ENCODE measurements at places on chromosomes 11 and 22.

GRCh38 chr22:43017525-43018460 lies 2.8 kb upstream of the PACSIN2 start:
- no peak for DNase-seq

DNA sequence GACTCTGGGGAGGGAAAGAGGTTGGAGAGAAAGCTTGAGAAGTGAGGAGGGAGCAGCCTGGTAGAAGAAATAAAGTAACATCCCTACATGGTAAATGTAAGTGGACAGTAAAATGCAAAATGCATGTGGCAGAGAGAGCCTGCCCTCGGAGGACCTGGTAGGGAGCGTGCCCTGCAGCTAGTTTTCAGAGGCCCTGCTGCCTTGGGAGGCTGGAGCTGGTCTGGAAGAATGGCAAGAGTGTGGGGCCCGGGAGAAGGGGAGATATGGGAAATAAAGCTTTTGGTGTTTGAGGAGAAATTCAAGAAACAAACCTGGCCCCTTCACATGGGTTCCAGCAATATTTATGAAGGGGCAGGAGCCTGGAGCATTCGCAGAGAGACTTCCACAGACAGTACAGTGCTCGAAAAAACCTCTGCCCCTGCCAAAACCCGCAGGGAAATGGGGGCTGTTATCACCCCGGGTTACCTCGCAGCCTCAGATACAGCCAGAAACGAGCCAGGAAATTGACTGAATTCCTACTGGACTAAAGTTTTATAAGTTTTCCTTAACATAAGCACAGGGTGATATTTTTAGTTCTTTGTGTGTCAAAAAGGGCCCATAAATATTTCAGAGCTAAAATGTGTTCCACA lies 363.0 kb downstream of the TENM4 start:
- DNase-seq, result no peak

DNA sequence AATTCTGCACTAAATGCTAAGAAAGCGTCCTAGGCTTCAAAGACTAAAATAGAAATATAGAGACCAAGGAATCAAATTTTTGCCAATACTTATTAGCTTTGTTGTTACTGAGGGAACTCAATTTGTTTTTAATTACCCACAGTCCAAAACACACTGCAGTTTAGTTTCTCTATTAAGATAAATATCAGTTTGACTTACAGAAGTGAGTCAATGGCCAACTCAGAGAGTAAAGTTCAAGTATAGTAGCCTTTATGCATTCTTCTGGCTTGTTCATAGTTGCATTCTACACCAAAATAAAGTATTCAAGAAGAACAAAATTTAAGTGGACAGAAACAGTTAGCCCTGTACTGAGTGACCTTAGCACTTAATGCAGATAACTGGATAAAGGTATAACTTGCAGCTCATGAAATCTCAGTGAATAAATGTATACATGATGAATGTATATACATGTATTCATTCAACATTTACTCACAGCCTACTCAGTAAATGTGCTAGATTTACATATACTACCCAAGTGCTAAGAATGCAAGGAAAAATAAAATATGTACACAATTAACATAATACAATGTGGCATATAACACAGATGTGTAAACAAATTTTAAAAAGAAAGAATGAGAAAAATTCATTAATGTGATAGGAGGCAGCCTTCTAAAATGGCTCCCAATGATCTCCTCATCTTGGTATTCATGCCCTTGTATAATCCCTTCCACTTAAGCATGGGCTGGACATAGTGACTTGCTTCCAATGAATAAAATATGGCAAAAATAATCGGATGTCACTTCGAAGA lies 9.7 kb upstream of the RNF141 start:
- no peak for DNase-seq

- no peak for DNase-seq
Observed at GRCh38 chr11:78575478-78575877, 814 bp upstream of the NARS2 start.

DNA sequence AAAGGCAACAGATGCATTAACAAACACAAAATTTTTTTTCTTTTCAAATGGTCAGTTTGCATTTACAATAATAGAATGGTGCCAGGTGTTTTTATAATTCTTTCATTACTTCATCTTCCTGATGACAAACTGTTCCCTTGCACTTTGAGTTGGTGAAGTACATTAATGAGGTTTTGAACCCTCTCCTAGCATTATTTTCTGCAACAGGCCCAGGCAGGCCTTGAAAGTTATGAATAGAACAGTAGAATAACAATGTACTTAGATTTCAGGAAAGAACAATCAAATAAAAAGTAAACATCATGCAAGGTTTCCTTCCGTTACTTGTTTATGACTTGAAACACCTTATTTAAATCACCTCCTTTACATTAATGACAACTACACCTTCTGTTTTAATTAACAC lies 9.6 kb downstream of the BTG4 start:
- DNase-seq, result no peak

DNA sequence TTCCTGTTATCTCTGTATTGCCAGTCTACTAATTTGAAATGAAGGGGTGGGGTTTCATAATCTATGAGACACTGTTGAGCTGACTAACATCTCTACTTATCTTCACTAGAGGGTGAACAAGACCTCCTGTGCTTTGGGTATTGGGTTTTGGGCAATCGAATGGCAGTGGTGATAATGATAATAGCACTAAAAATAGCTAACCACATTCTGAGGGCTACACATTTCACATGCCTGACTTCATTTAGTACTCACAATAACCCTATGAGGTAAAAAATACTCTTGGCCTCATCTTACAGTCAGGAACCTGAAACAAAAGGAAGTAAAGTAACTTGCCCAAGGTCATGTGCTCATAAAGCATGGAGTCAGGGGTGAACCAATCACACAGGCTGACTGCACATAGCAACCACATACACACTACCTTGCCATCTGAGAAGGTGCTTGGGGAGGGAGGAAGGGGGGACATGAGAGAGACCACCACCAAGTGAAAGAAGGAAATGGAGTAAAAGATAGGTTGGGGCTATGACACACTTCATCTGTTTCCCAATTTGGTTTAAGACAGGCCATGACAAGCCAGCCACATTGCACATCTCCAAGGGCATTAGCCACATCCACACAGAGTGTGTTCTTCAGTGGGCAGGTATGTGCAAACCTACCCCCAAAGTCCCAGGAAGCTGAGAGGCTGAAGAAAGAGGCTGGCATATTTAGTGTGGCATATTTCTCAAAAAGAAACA lies 387.6 kb upstream of the DDI1 start:
- no peak for DNase-seq
